ENCODE measurements at places on chromosomes 12 and 14.
A peak's percentile ranks its signal among the peaks of the same experiment; 100 is the strongest.

GRCh38 chr14:23528555-23528954 is 23.0 kb downstream of the ZFHX2 start:
- no peak for DNase-seq

- no peak for DNase-seq
Measured at GRCh38 chr12:32568228-32568627, 110.9 kb upstream of the DNM1L start.

DNA sequence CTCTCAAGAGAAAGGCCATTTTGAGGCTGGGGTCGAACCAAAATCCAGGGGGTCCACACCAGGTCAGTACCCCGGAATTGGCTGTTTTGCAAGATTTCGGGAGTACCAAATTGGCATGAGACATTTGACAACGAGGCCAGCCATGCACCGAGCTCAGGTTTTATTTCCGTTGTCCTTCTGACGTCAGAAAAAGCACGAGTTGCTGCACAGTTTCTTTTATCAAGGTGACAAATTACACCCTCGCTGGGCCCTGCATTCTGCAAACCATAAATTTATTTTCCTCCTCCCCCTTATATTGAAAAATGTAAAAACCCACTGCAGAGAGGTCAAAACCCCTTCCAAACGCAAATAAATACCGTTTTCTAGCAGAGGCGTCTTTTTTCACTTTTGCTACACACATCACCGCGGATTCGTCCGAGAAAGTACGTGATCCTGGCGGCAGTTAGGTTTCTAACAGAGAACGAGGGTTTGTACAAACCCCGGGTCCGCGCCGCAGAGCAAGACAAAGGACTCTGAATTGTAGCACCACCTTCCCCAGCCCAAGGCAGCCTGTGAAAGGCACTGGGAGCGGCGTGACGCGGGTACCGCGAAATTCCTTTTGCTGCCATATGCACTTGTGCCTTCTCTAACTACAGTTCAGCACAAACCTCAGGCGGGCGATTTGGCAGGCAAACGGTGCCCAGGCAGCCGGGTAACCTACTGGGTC is 1.8 kb downstream of the SLC38A1 start:
- peak; percentile 33 for DNase-seq

GRCh38 chr12:4956968-4957367 is 47.3 kb downstream of the KCNA1 start:
- DNase-seq: peak; percentile 56

- DNase-seq: no peak
Measured at GRCh38 chr12:107779077-107779831, 4.8 kb downstream of the ASCL4 start.

All from cerebellar nuclear complex (tissue), 1 donor.